ENCODE measurements at places on chromosomes 16 and 17. TPM values are rescaled to one million over a fixed set of nuclear protein-coding genes. Genes with fewer than 3 reads are reported as not detected.

Gene COL1A1
- total RNA-seq = 4,416 TPM

Gene CCL4
- not detected for total RNA-seq

Gene SPATA22
- total RNA-seq = 0.38 TPM

Gene CHST4
- not detected for total RNA-seq

Gene KRTAP3-2
- total RNA-seq = not detected

Gene KRTAP2-3
- 2.6 TPM for total RNA-seq

Gene SPNS3
- total RNA-seq = 2.7 TPM

Gene TSNAXIP1
- total RNA-seq = 0.81 TPM

Gene KRT20
- total RNA-seq = under 0.01 TPM

Gene CDH8
- 1.3 TPM for total RNA-seq

Gene CLEC18A
- 15.8 TPM for total RNA-seq
